Endothelial cell of umbilical vein (primary cell): ENCODE measurements at places on chromosomes 16 and 17. TPM values are rescaled to one million over a fixed set of nuclear protein-coding genes. Genes with fewer than 3 reads are reported as not detected.

GRCh38 chr17:31314782-31315100, 887 bp upstream of the EVI2B start:
- peak overlapping the region; percentile 47 for H3K27ac ChIP-seq
- DNase-seq = no peak
- H3K36me3 ChIP-seq = no peaks in the 10 kb centered on the region
- H3K27me3 ChIP-seq = no peaks in the 10 kb centered on the region
- peaks cover 21% of the 10 kb centered on the region for H3K4me1 ChIP-seq

- no peaks in the 10 kb centered on the region for H3K36me3 ChIP-seq
- H3K27me3 ChIP-seq = no peaks in the 10 kb centered on the region
- DNase-seq = no peak
Measured at GRCh38 chr16:78686601-78687000, 587.1 kb downstream of the WWOX start.

DNA sequence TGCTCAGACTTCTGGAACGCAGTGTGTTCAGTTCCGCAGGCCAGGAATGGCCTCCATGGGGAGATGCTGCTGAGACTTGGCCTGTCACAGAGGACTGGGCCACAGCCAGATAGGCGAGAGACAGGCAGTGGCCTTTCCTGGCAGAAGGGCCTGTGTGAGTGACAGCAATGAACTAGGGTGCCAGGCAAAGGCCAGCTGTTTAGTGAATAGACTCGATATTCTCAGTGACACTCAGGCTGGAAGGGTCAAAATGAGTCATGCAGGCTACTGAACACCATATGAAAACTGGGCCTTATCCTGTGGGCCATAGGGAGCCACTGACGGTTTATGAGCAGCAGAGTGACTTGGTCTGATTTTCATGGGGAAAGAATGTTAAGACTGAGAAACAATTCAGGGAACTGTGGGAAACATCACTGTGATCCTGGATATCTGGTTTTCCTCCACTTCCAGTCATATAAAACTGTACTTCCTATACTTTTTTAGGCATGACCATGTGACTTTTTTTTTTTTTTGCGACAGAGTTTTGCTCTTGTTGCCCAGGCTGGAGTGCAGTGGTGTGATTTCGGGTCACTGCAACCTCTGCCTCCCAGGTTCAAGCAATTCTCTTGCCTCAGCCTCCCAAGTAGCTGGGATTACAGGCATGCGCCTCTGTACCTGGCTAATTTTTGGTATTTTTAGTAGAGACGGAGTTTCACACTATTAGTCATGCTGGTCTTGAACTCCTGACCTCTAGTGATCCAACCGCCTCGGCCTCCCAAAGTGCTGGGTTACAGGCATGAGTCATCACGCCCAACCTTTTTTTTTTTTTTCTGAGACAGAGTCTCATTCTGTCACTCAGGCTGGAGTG, 5.2 kb upstream of the NUBP1 start:
- peaks cover 11% of the 10 kb centered on the region for H3K4me1 ChIP-seq
- H3K27ac ChIP-seq = peak overlapping the region; percentile 53
- no peak overlapping the region for H3K4me3 ChIP-seq
- H3K27me3 ChIP-seq = no peaks in the 10 kb centered on the region
- DNase-seq = peak; percentile 24
- no peaks in the 10 kb centered on the region for H3K36me3 ChIP-seq

GRCh38 chr16:2962334-2963073, 1.6 kb upstream of the KREMEN2 start:
- H3K27me3 ChIP-seq = peaks cover 48% of the 10 kb centered on the region
- H3K4me3 ChIP-seq = no peak overlapping the region
- H3K27ac ChIP-seq = no peak overlapping the region
- DNase-seq = no peak
- no peaks in the 10 kb centered on the region for H3K36me3 ChIP-seq

DNA sequence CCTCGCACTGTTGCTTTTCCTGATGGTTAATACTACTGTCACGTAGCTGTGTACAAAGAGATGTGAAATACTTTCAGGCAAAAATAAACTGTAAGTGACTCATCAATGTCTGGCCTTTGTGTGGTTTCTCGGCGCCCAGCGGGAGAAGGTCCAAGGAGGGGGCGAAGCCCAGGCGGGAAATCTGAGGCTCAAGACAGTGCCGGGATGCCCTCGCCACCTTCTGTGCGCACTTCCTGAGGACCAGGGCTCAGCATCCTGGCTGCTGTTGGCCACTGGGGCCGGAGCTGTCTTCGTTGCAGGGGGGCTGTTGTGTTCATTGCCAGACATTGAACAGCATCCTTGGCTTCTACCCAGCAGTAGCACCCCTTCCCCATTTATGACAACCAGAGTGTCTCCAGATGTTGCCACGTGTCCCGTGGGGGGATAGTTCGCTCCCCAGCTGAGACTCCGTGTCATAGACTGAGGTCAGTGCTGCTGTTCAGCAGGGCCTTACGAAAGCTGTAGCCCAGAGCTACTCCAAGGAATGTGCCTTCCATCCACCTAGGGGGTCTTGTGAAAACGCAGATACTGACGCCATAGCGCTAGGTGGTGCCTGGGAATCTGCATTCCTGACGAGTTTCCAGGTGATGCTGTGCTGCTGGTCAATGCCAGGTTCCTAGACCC, 67.3 kb upstream of the PLCG2 start:
- no peak overlapping the region for H3K4me3 ChIP-seq
- peaks cover 25% of the 10 kb centered on the region for H3K4me1 ChIP-seq
- H3K27me3 ChIP-seq = no peaks in the 10 kb centered on the region
- peak overlapping the region; percentile 74 for H3K27ac ChIP-seq

DNA sequence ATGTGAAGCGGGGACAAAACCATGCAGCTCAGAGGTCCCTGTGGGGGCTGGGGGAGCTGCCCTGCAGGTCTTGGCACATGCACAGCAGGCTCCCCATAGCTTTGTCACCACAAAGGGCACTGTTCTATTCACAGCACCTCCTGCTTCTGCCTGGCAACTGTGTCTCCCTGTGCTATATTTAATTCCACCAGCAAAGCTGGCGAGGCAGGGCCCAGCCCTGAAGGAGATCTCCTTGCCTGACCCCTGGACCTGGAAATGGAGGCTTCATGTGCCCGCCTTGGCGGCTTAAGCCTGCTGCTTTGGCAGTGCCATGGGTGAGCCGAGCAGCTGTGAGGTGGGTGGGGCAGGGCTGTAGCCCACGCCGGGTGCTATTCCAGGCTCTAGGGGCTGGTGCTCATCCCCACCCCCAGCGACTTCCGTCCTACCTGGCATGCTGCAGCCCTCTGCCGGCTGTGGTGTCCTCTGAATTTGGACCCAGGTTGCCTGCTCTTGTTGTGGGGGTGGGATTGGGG, 6.8 kb downstream of the LDHD start:
- no peak overlapping the region for H3K4me3 ChIP-seq
- peaks cover 3% of the 10 kb centered on the region for H3K36me3 ChIP-seq
- peaks cover 19% of the 10 kb centered on the region for H3K4me1 ChIP-seq
- DNase-seq = no peak
- no peaks in the 10 kb centered on the region for H3K27me3 ChIP-seq
- H3K27ac ChIP-seq = no peak overlapping the region

DNA sequence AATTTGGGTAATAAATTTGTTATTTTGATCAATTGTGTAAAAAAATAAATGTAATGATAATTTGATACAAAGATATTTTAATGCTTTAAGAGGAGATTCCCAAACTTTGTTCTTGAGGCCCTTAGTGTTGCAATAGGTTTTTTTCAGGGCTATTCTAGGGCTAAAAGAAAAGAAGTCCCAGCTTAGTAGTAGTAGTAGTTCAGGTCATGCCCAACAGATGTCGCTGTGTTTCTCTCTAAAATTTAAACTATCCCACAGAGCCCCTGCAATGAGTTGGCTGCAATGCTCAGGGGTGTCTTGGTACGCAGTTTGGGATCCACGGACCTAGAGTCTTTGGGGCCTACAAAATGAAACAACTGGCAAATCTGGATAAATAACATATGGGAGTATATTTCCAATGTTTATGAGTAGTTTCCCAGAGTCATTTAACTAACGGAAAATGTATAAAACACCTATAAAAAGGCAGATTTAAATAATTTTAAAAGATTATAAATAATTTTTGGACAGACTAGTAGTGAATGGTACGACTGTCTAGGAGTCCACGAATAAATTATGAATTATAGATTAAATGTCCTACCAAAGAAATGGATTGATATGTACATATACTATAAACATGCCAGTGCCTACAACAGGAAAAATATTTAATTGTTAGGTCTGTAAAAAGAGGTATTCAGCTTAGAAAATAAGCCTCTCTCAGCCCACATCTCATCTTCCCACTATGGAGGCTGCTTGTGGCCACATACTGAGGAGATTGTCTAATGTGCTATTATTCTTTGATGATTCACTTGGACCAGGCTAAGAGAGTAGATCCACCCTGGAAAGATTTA, 228.5 kb upstream of the PMFBP1 start:
- peak; percentile 76 for DNase-seq
- H3K4me3 ChIP-seq = no peak overlapping the region
- no peaks in the 10 kb centered on the region for H3K4me1 ChIP-seq
- H3K27me3 ChIP-seq = no peaks in the 10 kb centered on the region
- no peak overlapping the region for H3K27ac ChIP-seq
- no peaks in the 10 kb centered on the region for H3K36me3 ChIP-seq

GRCh38 chr16:15606518-15607220, 36.3 kb downstream of the MARF1 start:
- no peak overlapping the region for H3K4me3 ChIP-seq
- DNase-seq = no peak

DNA sequence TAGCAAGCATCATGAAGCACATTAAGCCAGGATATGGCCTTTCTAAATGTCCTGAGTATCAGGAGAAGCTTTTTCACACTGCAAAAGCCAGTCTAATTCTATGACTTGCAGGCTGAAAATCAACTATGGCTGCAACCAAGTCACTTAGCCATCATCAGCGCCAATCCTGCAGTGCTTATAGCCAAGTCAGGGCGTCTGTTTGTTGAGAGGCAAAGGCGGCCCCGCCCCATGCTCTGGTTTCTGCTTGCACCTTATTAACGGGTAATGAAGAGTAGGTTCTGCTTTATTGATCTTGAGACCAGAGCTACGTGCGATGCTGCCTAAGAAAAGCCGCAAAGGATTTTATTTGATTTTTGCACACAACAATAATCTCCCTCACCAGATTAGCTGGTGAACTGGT, 88.4 kb downstream of the CDH13 start:
- H3K4me3 ChIP-seq = no peak overlapping the region
- H3K36me3 ChIP-seq = peaks cover 3% of the 10 kb centered on the region
- no peak for DNase-seq
- peaks cover 7% of the 10 kb centered on the region for H3K4me1 ChIP-seq

DNA sequence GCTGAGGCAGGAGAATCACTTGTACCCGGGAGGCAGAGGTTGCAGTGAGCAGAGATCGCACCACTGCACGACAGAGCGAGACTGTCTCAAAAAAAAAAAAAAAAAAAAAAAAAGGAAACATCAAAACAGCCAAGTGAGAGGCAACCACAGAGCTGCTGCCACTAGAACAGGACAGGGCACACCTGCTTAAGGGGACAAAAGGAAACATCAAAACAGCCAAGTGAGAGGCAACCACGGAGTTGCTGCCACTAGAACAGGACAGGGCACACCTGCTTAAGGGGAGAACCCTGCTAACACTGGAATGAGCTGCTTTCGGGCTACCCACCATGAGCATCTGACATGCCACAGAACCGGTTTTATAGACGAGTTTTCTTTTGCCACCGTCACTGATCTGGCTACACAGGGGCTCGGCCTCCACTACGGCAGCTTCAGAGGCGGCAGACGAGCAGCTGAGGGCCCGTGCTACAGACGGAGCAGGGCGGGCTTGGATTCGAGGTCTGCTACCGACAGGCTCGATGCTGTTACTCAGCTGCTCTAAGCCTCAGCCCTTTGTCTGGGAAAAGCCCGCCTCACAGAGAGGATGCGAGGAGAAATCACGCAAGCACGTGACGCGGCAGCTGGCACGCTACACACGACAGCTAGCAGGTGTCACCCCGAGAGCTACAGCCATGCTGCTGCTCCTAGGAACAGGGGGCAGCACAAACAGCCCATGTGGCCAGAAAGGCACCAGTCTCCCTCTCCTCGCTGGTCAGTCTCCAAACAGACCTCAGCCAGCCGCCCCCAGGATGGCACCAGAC, 2.0 kb downstream of the P4HB start:
- H3K4me3 ChIP-seq = peak overlapping the region; percentile 76
- no peak overlapping the region for H3K27ac ChIP-seq
- no peaks in the 10 kb centered on the region for H3K27me3 ChIP-seq
- H3K36me3 ChIP-seq = peaks cover 34% of the 10 kb centered on the region

- no peaks in the 10 kb centered on the region for H3K36me3 ChIP-seq
- DNase-seq = no peak
- H3K4me3 ChIP-seq = no peak overlapping the region
- H3K27ac ChIP-seq = no peak overlapping the region
- H3K27me3 ChIP-seq = no peaks in the 10 kb centered on the region
Measured at GRCh38 chr17:45231481-45232116, 9.9 kb downstream of the FMNL1 start.

DNA sequence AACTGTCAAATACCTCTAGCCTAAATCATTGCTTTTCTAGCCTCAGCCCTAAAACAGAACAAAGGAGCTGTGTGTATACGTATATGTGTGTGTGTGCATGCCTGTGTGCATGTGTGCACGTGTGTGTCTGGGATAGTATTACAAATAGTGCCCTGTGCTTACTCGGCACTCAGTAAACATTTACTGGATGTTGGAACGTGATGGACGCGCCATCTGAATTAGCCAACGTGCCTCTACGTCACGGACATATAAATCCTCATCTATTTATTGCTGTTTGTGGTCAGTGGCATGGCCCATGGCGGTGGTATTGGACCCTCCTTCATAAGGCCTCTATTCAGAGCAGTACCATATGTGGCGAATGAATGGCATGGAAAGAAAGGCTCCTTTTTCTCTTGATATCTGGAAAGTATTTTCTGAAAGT, 37.5 kb downstream of the WWP2 start:
- H3K36me3 ChIP-seq = peaks cover 7% of the 10 kb centered on the region
- H3K4me3 ChIP-seq = no peak overlapping the region
- no peaks in the 10 kb centered on the region for H3K27me3 ChIP-seq
- H3K4me1 ChIP-seq = no peaks in the 10 kb centered on the region
- no peak for DNase-seq

GRCh38 chr17:49193513-49194296, 16.7 kb downstream of the GNGT2 start:
- peak overlapping the region; percentile 31 for H3K4me3 ChIP-seq
- DNase-seq = peak; percentile 73
- H3K36me3 ChIP-seq = no peaks in the 10 kb centered on the region
- H3K4me1 ChIP-seq = peaks cover 8% of the 10 kb centered on the region
- H3K27ac ChIP-seq = peak overlapping the region; percentile 62

- peaks cover 18% of the 10 kb centered on the region for H3K4me1 ChIP-seq
- H3K36me3 ChIP-seq = no peaks in the 10 kb centered on the region
- H3K27me3 ChIP-seq = no peaks in the 10 kb centered on the region
Measured at GRCh38 chr16:85309656-85310587, 197.7 kb upstream of the CIBAR2 start.

- H3K27me3 ChIP-seq = no peaks in the 10 kb centered on the region
- peaks cover 6% of the 10 kb centered on the region for H3K4me1 ChIP-seq
- no peak overlapping the region for H3K4me3 ChIP-seq
- H3K36me3 ChIP-seq = peaks cover 7% of the 10 kb centered on the region
- H3K27ac ChIP-seq = no peak overlapping the region
- peak; percentile 83 for DNase-seq
Measured at GRCh38 chr16:53465606-53466280, 31.5 kb downstream of the RBL2 start.

- no peak overlapping the region for H3K27ac ChIP-seq
- peaks cover 47% of the 10 kb centered on the region for H3K27me3 ChIP-seq
- H3K36me3 ChIP-seq = no peaks in the 10 kb centered on the region
- H3K4me3 ChIP-seq = no peak overlapping the region
Measured at GRCh38 chr17:45790296-45790922, 6.3 kb downstream of the CRHR1 start.

The TOX3 gene
- not detected in 2 replicates for total RNA-seq

The GNGT2 gene
- 3.7 and 3.8 TPM in 2 replicates for total RNA-seq

The TBC1D16 gene
- 48.6 and 50.9 TPM in 2 replicates for total RNA-seq

The LPCAT2 gene
- 72.9 and 79.1 TPM in 2 replicates for total RNA-seq

The PABPN1L gene
- total RNA-seq = not detected in 2 replicates

The CD300A gene
- not detected in 2 replicates for total RNA-seq

The KCNH6 gene
- not detected in 2 replicates for total RNA-seq

The CEP295NL gene
- total RNA-seq = 3.6 and 8.3 TPM in 2 replicates

The PPP1R1B gene
- not detected in 2 replicates for total RNA-seq
